ENCODE measurements at places on chromosomes 1 and 21. TPM values are rescaled to one million over a fixed set of nuclear protein-coding genes. Genes with fewer than 3 reads are reported as not detected.
A peak's percentile ranks its signal among the peaks of the same experiment; 100 is the strongest.

CLCA2 gene
- not detected for total RNA-seq

- H3K4me3 ChIP-seq, result peak overlapping the region; percentile 11
- DNase-seq, result peak; percentile 54
- H3K36me3 ChIP-seq, result no peaks in the 10 kb centered on the region
- no peaks in the 10 kb centered on the region for H3K27me3 ChIP-seq
- H3K4me1 ChIP-seq, result peaks cover 32% of the 10 kb centered on the region
- peak overlapping the region; percentile 76 for H3K27ac ChIP-seq
These were observed 3.2 kb downstream of the S1PR1 start for GRCh38 chr1:101240041-101240430.

DNA sequence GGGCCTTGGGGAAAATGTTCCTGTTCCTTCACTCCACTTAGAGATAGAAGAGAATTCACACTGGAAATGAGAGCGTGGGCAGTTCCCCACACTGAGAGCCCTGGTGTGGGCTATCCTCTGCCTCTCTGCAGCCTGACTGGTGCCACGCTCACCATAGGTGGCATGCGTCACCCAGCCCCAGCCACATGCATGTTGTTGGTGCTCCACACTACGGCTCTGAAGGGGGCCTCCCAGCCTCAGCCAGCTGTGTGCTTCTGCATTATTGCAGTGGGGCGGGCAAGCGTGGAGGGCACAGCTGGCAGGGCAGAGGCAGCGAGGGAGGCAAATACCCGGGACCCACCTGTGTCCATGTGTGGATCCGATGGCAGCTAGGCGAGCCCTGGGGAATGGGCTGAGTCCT, 14.7 kb upstream of the RASSF5 start:
- no peak for DNase-seq
- peaks cover 19% of the 10 kb centered on the region for H3K4me1 ChIP-seq
- H3K27ac ChIP-seq, result no peak overlapping the region
- no peak overlapping the region for H3K4me3 ChIP-seq

CD160 gene
- total RNA-seq, result not detected

DNA sequence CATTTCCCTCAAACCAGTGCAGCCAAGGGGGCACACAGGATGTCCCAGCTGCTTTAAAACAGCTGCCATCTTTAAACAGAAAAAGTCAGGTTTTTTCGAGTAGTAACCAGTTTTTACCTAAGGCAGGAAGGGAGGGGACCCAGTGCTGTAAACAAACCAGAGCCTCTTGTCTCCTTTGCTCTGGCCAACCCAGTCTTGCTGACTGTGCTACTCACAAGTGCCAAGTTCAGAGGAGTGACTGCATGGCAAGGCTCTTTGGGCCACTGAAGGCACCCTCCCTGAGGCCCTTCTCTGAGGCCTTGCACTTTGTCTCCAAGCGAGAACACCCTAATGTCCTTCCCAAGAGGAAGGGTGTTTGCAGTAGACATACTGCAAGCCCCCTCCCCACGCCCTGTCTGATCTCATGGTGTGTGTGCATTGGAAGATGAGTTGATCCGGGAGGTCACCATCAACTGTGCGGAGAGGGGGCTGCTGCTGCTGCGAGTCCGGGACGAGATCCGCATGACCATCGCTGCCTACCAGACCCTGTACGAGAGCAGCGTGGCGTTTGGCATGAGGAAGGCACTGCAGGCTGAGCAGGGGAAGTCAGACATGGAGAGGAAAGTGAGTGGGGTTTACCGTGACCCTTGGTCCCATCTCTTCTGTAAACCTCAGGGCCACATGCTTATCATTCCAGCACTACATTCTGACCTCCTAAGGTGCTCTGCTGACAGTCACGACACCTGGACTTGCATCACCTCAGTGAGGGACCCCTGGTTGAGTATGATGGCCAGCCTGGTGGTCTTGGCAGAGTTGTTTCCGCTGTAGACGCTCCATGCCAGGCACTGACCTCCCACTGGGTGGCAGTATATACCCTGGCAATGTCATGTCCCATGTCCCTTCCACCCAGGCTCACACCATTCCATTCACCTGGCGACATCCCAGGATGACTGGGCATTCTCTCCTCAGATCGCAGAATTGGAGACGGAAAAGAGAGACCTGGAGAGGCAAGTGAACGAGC, 4.7 kb downstream of the DNALI1 start:
- H3K4me3 ChIP-seq, result no peak overlapping the region
- no peak for DNase-seq
- no peak overlapping the region for H3K27ac ChIP-seq
- no peaks in the 10 kb centered on the region for H3K27me3 ChIP-seq

DNA sequence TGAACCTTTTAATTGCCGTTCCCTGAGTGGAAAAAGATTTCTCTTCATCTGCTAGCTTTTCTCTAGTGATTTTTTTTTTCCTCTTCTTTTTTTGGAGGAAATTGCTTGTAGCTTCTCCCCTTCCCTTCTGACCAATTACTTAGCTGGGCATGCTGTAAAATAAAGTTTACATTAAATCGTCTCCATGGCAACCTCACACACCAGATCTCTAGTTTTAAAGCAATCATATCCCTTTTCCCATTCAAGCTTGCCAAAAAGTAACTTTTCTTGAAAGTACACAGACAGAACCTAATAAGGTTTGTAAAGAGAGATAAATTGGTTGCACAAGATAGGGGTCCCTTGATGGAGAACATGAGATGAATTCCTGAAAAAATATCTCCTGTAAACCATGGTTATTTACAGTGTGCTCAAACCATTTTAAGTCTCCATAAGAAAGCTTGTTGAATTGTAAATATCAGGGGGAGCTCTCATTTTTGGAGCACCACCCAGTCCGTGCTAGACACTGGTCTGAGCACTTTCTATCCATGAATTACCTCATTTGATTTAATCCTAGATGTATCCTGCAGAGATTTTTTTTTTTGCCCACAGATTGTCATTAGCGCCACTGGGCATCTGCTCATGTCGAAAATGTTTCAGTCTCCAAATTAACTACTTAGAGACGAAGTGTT, 32.6 kb upstream of the HTR1D start:
- no peak overlapping the region for H3K27ac ChIP-seq
- DNase-seq, result no peak
- no peaks in the 10 kb centered on the region for H3K36me3 ChIP-seq
- H3K4me3 ChIP-seq, result no peak overlapping the region

FCRL5 gene
- total RNA-seq, result not detected

DNA sequence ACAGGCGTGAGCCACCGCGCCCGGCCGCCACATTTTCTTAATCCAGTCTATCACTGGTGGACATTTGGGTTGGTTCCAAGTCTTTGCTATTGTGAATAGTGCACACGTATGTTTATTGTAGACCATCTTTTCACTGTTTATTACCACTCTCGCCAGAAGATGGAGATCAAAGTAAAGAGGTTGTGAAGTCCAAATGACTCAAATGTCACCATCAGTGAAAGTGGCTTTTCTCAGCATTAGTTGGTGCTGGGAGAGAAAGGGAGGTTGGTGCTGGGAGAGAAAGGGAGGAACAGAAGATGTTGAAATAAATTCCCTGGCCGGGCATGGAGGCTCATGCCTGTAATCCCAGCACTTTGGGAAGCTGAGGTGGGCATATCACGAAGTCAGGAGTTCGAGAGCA, 10.4 kb upstream of the UHMK1 start:
- no peaks in the 10 kb centered on the region for H3K36me3 ChIP-seq
- H3K27me3 ChIP-seq, result no peaks in the 10 kb centered on the region
- H3K27ac ChIP-seq, result no peak overlapping the region
- H3K4me1 ChIP-seq, result no peaks in the 10 kb centered on the region

CLCA4 gene
- 1.7 TPM for total RNA-seq

GRCh38 chr1:40708750-40709099, 17.2 kb downstream of the NFYC start:
- H3K4me1 ChIP-seq, result peaks cover 46% of the 10 kb centered on the region
- peak overlapping the region; percentile 55 for H3K4me3 ChIP-seq
- no peak for DNase-seq
- no peaks in the 10 kb centered on the region for H3K36me3 ChIP-seq

- no peak overlapping the region for H3K4me3 ChIP-seq
- DNase-seq, result no peak
- no peaks in the 10 kb centered on the region for H3K27me3 ChIP-seq
- no peaks in the 10 kb centered on the region for H3K4me1 ChIP-seq
- no peak overlapping the region for H3K27ac ChIP-seq
These were observed 32.9 kb upstream of the IL12RB2 start for GRCh38 chr1:67274623-67275325.

- no peaks in the 10 kb centered on the region for H3K36me3 ChIP-seq
- no peaks in the 10 kb centered on the region for H3K27me3 ChIP-seq
- H3K27ac ChIP-seq, result no peak overlapping the region
- H3K4me1 ChIP-seq, result no peaks in the 10 kb centered on the region
- no peak overlapping the region for H3K4me3 ChIP-seq
These were observed 44.8 kb downstream of the AGPAT3 start for GRCh38 chr21:43909741-43910400.

GABPB2 gene
- total RNA-seq, result 24.3 TPM

CYP4Z1 gene
- total RNA-seq, result 1.9 TPM

C21orf91 gene
- 12.8 TPM for total RNA-seq

HSD11B1 gene
- 3.6 TPM for total RNA-seq

OR10J1 gene
- not detected for total RNA-seq

DNA sequence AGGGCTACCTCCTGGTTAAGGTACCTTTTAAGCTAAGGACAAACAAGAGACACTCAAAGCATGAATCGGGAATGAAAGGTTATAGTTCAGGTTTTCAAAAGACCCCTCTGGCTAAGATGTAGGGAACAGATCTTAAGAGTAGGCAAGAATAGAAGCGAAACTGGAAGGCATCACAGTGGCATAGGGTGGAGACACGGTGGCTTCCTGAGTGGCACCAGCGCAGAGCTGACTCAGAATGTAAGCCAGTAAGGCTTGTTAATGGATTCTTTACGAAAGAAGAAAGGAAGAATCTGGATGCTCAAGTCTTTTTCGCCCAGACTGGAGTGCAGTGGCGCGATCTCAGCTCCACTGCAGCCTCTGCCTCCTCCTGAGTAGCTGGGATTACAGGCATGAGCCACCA, 21.2 kb downstream of the PADI6 start:
- H3K36me3 ChIP-seq, result no peaks in the 10 kb centered on the region
- no peak overlapping the region for H3K27ac ChIP-seq
- H3K4me1 ChIP-seq, result no peaks in the 10 kb centered on the region
- H3K4me3 ChIP-seq, result no peak overlapping the region
- no peaks in the 10 kb centered on the region for H3K27me3 ChIP-seq

GRCh38 chr1:201842472-201843027, 13.6 kb downstream of the IPO9 start:
- no peak for DNase-seq
- no peak overlapping the region for H3K27ac ChIP-seq
- H3K4me1 ChIP-seq, result peaks cover 6% of the 10 kb centered on the region
- H3K36me3 ChIP-seq, result no peaks in the 10 kb centered on the region
- no peak overlapping the region for H3K4me3 ChIP-seq

DNA sequence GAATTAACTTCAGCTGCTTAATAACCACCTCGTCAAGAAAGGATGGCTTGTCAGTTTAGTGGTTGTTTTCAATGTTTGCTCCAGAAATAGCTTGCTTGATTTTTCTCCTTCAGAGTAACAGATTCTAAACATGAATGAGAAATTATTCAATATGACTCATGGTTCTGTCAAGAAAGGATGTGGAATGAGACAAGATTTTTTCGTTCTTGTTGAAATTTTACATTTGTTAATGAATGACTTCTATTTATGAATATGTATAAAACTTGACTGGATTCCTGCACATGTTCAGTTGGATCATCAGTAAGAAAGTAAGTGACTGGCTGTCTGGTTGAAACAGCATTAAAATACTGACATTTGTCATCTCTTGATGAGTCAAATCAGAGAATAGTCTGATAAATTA, 38.3 kb downstream of the IFI44 start:
- H3K36me3 ChIP-seq, result no peaks in the 10 kb centered on the region
- H3K4me3 ChIP-seq, result no peak overlapping the region
- no peaks in the 10 kb centered on the region for H3K4me1 ChIP-seq
- H3K27me3 ChIP-seq, result no peaks in the 10 kb centered on the region
- no peak overlapping the region for H3K27ac ChIP-seq

DNA sequence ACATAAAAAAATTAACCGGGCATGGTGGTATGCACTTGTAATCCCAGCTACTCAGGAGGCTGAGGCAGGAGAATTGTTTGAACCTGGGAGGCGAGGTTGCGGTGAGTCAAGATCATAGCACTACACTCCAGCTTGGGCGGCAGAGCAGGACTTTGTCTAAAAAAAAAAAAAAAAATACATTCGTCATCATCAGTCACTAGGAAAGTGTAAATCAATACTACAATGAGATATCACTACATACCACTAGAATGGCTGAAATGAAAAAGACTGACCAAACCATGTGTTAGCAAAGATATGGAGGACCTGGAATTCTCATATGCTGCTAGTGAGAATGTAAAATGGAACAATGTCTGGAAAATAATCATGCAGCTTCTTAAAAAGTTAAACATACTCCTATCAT, 9.3 kb downstream of the SPATA45 start:
- no peak for DNase-seq
- H3K27me3 ChIP-seq, result no peaks in the 10 kb centered on the region
- H3K36me3 ChIP-seq, result no peaks in the 10 kb centered on the region
- no peak overlapping the region for H3K27ac ChIP-seq
- H3K4me1 ChIP-seq, result no peaks in the 10 kb centered on the region
- no peak overlapping the region for H3K4me3 ChIP-seq

DNA sequence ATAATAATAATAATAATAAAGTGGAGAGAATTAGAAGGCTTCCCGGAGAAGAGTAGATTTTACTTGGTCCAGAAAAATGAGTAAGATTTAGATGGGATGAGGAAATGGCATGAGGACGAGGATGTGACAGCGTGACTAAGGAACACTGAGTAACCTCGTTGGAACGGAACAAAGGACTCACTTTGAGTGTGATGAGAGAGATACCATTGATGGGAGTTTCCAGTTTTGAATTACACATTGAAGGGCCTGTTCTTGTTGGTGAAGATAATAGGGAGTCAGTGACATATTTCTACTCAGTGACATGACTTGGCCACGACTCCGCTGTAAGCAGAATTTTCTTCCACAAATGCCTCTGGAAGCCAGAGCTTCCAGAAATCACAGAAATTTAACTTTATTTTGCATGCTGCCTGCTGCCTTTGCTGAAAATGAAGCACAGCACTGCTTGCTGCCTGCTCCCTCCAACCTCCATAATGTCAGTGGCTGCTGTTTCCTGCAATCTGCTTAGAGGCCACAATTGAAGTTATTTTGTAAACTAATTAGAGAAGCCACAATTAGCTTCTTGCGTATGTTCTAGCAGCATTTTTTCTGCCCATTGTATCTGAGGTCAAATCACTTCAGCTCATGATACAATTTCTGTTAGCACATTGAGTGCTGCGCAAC, 33.7 kb upstream of the FBXO28 start:
- peak overlapping the region; percentile 11 for H3K27ac ChIP-seq
- H3K27me3 ChIP-seq, result no peaks in the 10 kb centered on the region
- H3K36me3 ChIP-seq, result no peaks in the 10 kb centered on the region
- H3K4me1 ChIP-seq, result no peaks in the 10 kb centered on the region

- DNase-seq, result no peak
- peak overlapping the region; percentile 11 for H3K27ac ChIP-seq
- H3K4me3 ChIP-seq, result no peak overlapping the region
These were observed 39.8 kb downstream of the FOXD2 start for GRCh38 chr1:47477595-47478080.

LCE1D gene
- total RNA-seq, result not detected

GRCh38 chr1:112636597-112637253, 17.1 kb downstream of the CAPZA1 start:
- no peak overlapping the region for H3K27ac ChIP-seq
- H3K4me1 ChIP-seq, result peaks cover 38% of the 10 kb centered on the region
- H3K36me3 ChIP-seq, result no peaks in the 10 kb centered on the region

- no peak for DNase-seq
- no peak overlapping the region for H3K27ac ChIP-seq
- H3K27me3 ChIP-seq, result no peaks in the 10 kb centered on the region
- H3K4me3 ChIP-seq, result no peak overlapping the region
- H3K4me1 ChIP-seq, result no peaks in the 10 kb centered on the region
- no peaks in the 10 kb centered on the region for H3K36me3 ChIP-seq
These were observed 18.3 kb upstream of the C1orf53 start for GRCh38 chr1:197884173-197884572.

- H3K4me3 ChIP-seq, result no peak overlapping the region
- H3K36me3 ChIP-seq, result no peaks in the 10 kb centered on the region
- DNase-seq, result no peak
- H3K4me1 ChIP-seq, result peaks cover 4% of the 10 kb centered on the region
These were observed 16.8 kb downstream of the LGR6 start for GRCh38 chr1:202210385-202210784.
